ENCODE measurements at places on chromosomes 16 and 17.

GRCh38 chr17:64554028-64554637 lies 47.4 kb downstream of the CEP95 start:
- no peaks in the 10 kb centered on the region for H3K27me3 ChIP-seq
- no peak overlapping the region for H3K4me3 ChIP-seq
- H3K27ac ChIP-seq = peak overlapping the region; percentile 30
- DNase-seq = no peak
- no peaks in the 10 kb centered on the region for H3K4me1 ChIP-seq
- peaks cover 69% of the 10 kb centered on the region for H3K36me3 ChIP-seq

DNA sequence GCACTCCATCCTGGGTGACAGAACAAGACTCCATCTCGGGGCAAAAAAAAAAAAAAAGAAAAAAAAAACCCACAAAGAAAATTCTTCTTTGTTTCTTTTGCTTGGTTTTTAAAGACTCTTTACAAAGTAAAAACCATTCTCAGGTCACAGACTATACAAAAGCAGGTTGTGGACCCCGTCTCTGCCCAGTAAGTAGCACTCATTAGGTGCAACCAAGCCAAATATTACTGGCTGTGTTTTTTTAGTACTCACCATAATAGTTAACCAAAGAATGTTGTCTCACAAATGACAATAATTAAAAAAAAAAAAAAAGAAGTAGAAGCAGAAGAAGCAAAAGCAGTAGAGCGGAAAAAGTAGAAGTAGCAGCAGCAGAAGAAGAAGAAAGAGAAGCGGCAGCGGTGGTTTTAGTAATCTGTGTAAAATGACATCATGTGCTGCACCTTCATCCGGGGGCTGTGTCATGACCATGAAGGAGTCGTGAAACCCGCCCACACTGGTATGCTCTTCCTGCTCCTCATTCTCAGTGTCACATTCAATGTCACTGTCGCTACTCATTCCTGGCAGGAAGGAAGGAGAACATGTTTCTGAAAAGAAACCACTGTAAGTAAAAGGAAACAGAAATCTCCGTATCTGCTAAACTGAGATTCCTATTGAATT lies 105.4 kb downstream of the TRIM37 start:
- H3K36me3 ChIP-seq = peaks cover 29% of the 10 kb centered on the region
- peak overlapping the region; percentile 85 for H3K4me3 ChIP-seq
- no peaks in the 10 kb centered on the region for H3K27me3 ChIP-seq
- peak; percentile 36 for DNase-seq

GRCh38 chr17:35761601-35762000 lies 914 bp downstream of the C17orf50 start:
- no peak overlapping the region for H3K27ac ChIP-seq
- H3K4me3 ChIP-seq = no peak overlapping the region
- H3K36me3 ChIP-seq = peaks cover 1% of the 10 kb centered on the region

DNA sequence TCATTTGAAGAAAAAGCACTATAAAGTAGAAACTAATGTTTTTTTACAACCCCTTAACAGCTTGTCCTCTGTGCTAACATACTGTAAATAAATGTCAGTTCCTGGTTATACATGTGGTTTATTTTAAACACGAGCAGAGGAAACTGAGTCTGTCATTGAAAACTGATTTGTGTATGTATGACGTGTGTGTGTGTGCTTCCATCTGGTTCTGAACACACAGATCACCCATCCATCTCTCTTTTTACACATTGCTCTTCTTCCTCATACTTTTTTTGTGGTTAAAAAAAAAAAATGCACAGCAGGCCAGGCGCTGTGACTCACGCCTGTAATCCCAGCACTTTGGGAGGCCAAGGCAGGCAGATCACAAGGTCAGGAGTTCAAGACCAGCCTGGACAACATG lies 49.5 kb downstream of the ZNF423 start:
- H3K27me3 ChIP-seq = no peaks in the 10 kb centered on the region
- no peak overlapping the region for H3K27ac ChIP-seq

GRCh38 chr17:29591737-29592608 lies 959 bp upstream of the ANKRD13B start:
- peak; percentile 81 for DNase-seq
- H3K4me1 ChIP-seq = peaks cover 53% of the 10 kb centered on the region
- H3K27ac ChIP-seq = peak overlapping the region; percentile 78
- peak overlapping the region; percentile 83 for H3K4me3 ChIP-seq
- H3K27me3 ChIP-seq = no peaks in the 10 kb centered on the region

GRCh38 chr17:55576996-55577586 lies 65.8 kb upstream of the SMIM36 start:
- peaks cover 23% of the 10 kb centered on the region for H3K4me1 ChIP-seq
- peak; percentile 28 for DNase-seq
- no peaks in the 10 kb centered on the region for H3K27me3 ChIP-seq
- no peak overlapping the region for H3K27ac ChIP-seq
- H3K36me3 ChIP-seq = no peaks in the 10 kb centered on the region
- no peak overlapping the region for H3K4me3 ChIP-seq

DNA sequence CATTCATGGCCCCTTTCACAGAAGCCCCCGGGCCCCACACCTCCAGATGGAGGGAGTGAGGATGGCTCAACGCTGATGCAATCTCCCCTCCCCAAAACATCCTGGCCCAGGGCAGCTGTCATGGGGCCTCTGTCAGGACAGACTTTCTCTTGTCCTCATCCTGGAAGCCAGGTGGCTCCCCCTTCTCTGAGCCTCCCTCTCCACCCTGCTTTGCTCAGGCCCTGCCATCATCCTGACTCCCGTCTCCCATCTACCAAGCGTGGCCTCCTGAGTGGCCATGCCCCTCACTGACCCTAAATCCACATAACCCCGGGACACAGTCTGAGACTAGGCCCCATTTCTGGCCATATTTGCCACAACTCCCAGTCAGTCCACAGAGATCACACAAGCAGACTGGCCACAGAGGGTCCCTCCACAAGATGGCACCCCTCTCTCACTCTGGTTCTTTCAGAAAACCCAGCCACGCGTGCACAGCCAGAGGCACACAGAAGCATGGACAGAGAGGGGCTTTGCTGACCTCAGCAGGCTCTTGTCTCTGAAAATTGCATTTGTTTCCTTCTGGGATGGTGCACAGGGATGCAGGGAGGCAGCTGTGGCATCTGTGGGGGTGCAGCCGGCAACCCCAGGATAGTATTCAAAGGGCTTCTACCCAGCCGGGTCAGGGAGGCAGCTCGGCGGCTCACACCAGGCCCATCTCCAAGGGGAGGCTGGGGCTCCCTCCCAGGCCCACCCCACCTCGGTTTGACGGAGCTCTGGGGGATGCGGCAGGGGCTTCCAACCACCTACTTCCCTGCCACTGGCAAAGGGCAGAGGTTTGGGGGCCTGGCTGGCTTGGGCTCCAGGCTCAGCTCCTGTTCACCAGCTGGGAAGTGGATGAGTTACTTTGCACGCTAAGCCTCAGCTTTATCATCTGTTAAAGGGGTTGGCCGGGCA lies 16.9 kb downstream of the DOC2B start:
- peaks cover 5% of the 10 kb centered on the region for H3K27me3 ChIP-seq
- no peak for DNase-seq
- H3K4me3 ChIP-seq = no peak overlapping the region

DNA sequence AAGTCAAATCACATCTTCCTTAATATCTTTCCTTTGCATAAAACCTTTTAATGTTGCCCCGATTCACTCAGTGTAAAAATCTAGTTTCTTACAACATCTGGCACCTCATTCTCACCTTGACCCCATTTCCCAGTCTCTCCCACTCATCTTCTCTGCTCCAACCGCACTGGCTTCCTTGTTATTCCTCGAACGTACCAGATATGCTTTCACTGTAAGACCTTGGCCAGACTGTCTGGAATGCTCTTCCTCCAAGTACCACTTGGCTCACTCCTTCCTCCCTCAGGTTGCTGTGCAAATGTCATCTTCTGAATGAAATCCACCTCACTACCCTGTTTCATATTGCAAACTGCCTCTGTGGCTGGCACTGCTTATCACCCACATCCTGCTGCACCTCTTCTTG lies 433.6 kb downstream of the HAPSTR1 start:
- no peaks in the 10 kb centered on the region for H3K4me1 ChIP-seq
- no peak overlapping the region for H3K4me3 ChIP-seq
- no peak for DNase-seq
- no peaks in the 10 kb centered on the region for H3K36me3 ChIP-seq
- no peak overlapping the region for H3K27ac ChIP-seq

DNA sequence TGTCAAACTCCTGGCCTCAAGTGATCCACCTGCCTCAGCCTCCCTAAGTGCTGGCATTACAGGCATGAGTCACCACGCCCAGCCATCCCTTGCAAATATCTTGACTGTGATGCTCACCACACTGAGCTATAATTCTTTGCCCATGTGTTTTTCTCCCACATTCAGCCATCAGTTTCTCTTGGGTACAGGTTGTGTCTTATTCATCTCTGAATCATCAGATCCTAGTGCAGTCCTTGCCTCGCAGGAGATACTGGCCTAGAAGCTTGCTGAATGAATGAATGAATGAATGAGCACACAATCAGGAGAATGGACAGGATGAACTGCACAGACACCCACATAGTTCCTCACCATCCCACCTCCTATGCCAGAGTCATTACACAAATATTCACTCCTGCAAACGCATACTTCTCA lies 24.4 kb upstream of the ETV4 start:
- H3K27ac ChIP-seq = no peak overlapping the region
- H3K27me3 ChIP-seq = peaks cover 2% of the 10 kb centered on the region
- H3K4me1 ChIP-seq = no peaks in the 10 kb centered on the region
- no peaks in the 10 kb centered on the region for H3K36me3 ChIP-seq

DNA sequence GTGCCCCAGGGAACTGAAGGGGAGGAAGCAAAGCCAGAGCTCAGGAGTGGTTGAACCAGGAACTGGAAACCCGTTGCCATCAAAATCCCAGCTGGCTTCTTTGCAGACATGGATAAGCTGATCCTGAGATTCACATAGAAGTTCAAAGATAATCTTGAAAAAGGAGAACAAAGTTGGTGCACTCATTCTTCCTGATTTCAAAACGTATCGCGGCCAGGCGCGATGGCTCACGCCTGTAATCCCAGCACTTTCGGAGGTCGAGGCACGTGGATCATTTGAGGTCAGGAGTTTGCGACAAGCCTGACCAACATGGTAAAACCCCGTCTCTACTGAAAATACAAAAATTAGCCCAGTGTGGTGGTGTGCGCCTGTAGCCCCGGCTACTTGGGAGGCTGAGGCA lies 7.1 kb downstream of the RAP1GAP2 start:
- no peak for DNase-seq
- H3K27ac ChIP-seq = no peak overlapping the region
- H3K4me3 ChIP-seq = no peak overlapping the region
- H3K36me3 ChIP-seq = peaks cover 32% of the 10 kb centered on the region

DNA sequence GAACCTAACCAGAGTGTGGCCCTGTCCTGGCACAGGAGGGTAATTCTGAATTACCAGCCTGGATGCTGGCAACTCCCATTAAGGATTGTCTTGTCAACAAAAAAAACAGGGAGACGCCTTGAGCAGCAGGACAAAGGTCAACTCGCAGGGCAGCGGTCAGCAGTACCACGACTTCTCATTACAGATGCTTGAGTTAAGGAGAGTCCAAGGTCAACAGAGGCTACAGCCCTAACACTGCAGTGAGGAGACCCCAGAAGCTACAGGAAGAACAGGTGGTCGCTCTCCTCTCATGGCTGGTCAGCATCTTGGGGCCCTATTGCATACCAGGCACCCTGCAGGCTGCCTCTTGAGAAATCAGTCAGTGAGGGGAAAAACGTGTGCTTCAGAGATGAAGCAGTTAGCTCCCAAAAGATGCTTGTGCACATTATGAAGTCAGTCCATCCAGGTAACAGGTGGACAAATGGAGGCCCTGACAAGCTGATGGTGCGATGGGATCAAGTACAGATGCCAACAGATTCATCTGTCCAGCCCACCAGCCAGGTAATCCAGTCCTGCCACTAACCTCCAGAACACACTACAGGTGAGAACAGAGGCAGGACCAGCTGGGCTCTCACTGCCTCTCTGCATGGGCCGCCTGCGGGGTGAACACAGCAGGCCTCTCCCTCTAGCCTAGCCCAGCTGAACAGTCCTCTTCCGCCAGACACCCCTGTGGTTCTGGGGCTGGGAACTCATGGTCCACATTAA lies 4.2 kb downstream of the CSNK1D start:
- H3K36me3 ChIP-seq = peaks cover 81% of the 10 kb centered on the region
- DNase-seq = no peak
- H3K27ac ChIP-seq = peak overlapping the region; percentile 9

DNA sequence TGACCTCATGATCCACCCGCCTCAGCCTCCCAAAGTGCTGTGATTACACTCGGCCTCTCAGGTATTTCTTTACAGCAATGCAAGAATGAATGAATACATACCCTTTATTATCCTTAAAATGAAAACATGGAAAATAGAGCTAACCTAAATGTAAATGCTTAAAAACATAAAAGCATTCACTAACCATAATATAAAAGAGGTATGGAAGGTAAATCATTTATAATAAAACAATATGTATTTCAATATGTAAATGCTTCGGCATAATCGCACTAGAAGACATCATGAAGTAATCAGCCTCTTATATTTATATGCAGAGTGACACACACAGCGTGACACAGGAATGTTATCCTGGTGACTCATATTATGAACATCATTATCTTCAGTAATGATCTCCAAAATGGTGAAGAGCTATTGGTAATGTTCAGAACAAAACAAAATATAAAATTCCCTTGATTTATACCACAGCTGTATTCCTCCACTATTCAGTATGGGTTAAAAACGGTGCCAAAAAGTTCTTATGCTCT lies 53.9 kb downstream of the AIPL1 start:
- H3K4me3 ChIP-seq = no peak overlapping the region
- H3K4me1 ChIP-seq = no peaks in the 10 kb centered on the region
- DNase-seq = no peak
- H3K27ac ChIP-seq = no peak overlapping the region
- H3K36me3 ChIP-seq = no peaks in the 10 kb centered on the region
- H3K27me3 ChIP-seq = peaks cover 10% of the 10 kb centered on the region

GRCh38 chr16:67656344-67657016 lies 3.6 kb downstream of the ACD start:
- no peaks in the 10 kb centered on the region for H3K27me3 ChIP-seq
- no peak overlapping the region for H3K27ac ChIP-seq

DNA sequence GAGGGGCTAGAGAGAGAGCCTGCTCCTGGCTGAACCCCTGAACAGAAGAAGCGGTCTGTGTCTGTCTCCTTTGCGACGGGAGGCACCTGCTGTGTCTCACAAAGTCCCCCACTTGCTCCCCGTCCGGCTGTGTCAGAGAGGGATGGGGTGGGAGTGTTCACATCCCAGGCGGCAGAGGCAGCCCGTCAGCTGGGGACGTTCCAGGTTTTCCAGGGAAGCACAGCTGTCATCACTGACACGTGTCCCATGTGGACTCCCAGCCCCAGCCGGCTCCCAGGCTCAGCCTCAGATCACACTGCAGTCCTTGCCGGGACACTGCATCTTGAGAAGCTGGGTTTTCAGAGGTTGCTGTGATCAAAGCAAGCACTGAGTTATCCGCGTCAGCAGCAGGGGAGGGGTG lies 1.6 kb downstream of the TELO2 start:
- H3K27me3 ChIP-seq = no peaks in the 10 kb centered on the region
- DNase-seq = no peak
- peaks cover 18% of the 10 kb centered on the region for H3K4me1 ChIP-seq

DNA sequence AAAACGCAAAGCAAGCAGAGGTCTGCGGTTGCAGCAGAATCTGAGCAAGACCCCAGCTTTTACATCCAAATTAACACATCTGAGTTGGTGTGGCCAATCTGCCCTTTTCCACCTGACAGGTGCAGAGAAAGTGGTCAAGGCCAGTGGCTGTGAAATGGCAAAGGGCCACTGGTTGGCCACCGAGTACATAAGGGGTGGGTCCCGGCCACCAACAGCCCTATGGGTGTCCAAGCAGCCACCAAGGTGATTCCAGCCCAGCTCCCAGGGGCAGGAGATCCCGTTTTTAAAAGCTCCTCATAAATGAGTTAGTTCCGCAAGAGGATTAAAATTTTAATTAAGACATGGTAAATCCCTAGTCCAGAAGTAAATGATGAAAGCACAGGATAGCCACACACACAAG lies 29.1 kb downstream of the USP7 start:
- peaks cover 9% of the 10 kb centered on the region for H3K36me3 ChIP-seq
- DNase-seq = no peak
- no peak overlapping the region for H3K27ac ChIP-seq
- no peak overlapping the region for H3K4me3 ChIP-seq
- no peaks in the 10 kb centered on the region for H3K27me3 ChIP-seq

All from activated B cell treated with CpG ODN at 0.5 μM for 24 hours (primary cell).